ENCODE measurements at places on chromosomes 4 and X.
A peak's percentile ranks its signal among the peaks of the same experiment; 100 is the strongest.

DNA sequence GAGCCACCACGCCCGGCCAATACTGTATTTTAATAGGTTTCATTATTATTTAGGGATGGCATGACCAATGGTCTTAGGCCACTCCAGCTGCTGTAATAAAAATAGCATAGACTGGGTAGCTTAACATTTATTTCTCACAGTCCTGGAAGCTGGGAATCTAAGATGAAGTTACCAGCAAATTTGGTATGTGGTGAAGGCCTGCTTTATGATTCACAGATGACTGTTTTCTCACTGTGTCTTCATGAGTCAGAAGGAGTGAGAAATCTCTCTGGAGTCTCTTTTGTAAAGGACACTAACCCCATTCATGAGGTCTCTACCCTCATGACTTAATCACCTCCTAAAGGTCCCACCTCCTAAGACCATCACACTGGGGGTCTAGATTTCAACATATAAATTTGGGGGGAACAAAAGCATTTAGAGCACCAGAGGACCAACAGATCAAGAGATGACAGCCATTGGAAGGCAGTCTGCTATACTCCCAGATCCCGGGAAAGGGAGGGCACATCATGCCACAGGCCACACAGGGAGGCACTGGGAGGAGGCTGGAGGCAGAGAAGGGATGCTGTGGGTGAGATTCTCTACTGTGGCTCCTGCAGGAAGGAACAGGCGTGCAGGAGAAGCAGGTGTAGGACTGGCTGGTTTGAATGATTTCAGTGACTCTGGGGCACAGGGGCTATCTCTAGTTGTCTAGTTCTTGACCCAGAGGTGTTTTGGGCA, 335.8 kb upstream of the SFRP2 start:
- peak; percentile 82 for DNase-seq

- peak; percentile 7 for DNase-seq
Observed at GRCh38 chrX:7233580-7234406, 85.8 kb upstream of the PUDP start.

GRCh38 chrX:13380211-13380610, 60.4 kb upstream of the ATXN3L start:
- DNase-seq: peak; percentile 52

- DNase-seq: no peak
Observed at GRCh38 chrX:68398291-68398690, 35.0 kb downstream of the OPHN1 start.

DNA sequence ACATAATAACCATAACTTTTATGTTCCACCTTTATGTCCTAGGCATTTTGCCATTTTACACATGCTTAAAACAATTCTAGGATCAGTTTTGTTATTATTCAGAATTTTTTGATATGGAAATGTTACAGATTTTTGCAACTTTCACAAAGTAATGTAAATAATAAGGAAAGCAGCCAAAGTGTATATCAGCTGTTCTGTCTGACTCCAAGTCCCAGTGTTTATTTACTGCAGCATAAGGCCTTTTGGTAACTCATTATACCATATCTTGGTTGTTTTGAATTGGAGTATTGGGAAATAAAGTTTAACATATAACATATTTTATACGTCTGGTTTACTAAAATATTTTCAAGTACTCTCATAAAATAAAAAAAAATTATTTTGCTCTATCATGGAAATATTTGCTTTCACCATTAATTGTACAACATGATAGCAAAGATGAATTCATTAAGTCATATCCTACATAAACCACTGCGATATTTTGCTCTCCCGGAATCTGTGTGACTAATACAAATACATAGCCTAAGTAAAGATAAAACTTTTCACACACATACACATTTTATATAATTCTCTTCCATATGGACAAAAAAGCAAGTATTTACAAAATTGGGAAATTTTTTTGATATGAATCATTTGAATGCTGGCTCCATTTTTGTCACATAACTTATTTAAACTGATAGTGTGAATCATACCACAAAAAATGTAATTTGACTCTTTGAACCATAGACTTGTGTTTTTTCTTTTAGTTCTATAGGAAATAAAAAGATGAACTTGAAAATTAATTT, 399.0 kb downstream of the PABPC4L start:
- no peak for DNase-seq

- no peak for DNase-seq
Observed at GRCh38 chr4:38382520-38382919, 281.5 kb upstream of the KLF3 start.

GRCh38 chrX:39335513-39336235, 534.4 kb downstream of the MID1IP1 start:
- DNase-seq: no peak

- DNase-seq: no peak
Observed at GRCh38 chrX:48940404-48940955, 16.9 kb downstream of the OTUD5 start.

DNA sequence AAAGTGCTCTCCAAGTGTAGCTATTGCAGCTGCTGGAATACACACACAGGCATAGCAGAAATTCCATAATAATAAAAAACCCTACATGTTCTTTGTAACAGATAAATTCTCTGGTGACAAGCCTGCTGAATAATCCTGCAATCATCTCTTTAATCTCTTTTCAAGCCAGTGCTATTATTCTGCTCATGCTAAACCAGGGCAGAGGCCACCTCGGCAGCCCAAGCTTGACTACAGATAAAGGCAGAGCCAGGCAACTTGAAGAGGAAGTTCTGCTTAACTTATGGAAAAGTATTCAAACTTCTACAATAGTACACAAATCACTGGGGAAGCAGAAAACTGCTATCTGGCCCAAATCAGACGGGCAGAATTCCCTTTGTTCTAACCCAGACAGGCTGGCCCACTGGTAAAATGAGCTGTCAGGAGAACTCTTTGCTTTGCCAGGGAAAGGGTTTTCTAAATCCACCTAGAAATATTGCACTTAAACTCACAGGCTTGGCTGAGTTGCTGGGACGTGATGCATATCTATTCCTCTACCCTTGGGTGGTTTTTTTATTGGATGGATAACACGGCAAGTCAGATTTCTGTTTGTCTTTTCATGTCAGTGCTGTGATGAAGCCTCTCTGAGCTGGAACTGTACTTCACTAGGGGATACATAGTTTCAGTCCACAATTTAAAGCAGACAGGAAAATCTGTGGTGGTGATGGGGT, 70.5 kb downstream of the GATB start:
- peak; percentile 73 for DNase-seq

GRCh38 chr4:72314869-72315268, 254.2 kb downstream of the ADAMTS3 start:
- DNase-seq: peak; percentile 36

- no peak for DNase-seq
Observed at GRCh38 chrX:149848855-149849254, 32.1 kb upstream of the MAGEA8 start.

DNA sequence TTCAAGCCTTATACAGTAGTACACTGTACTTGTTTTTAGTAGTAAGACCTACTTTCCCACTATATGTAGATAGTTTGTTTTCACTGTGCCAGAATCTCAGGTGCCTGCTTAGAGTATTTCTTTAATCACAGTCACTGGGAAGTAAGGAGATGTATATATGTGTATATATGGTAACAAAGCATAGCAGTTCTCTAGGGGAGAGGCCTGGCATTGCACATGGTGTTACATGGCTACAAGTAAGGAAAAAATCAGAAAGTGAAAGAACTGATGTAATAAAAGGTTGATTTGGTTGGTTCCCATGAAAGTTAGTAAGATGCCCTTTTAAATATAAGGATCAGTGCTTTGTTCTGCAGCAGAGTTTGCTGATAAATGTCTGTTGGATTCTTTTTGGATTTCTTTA, 9.3 kb upstream of the DCK start:
- DNase-seq: no peak

GRCh38 chrX:15619053-15619755, 18.4 kb upstream of the ACE2 start:
- no peak for DNase-seq

- DNase-seq: no peak
Observed at GRCh38 chr4:182343453-182343852, 100.3 kb downstream of the TENM3 start.

DNA sequence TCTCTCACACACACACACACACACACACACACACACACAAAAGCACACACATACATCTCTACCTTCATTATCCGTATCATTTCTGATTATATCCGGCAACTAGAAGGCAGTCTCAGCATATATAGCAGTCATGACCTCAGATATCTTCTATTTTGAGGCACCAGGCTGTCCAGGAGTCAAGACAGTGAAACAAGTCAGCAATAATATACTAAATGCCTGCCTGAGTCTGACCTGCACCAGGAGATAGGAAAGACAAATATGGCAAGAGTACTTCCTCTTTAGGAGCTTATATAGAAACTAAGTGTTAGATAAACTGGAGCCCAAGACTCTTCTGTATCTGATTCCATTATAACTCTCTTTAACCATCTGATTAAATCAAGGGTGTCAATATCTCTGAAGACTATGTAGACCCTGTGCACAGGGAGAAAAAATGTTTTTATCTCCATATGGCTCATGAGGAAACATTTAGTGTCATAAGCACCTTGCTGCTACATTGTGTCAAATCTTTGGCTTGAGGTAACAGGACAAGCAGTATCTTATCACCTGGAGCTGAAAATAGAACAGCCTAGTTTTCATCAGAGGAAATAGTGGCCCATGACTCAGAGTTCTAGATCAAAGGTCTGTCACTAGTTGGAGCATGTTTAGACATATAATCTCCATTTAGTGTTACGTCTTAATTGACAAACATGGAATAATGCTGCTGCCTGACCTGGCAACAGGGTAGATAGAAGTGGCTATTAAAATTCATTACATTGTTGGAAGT, 27.0 kb upstream of the FAM47B start:
- no peak for DNase-seq

DNA sequence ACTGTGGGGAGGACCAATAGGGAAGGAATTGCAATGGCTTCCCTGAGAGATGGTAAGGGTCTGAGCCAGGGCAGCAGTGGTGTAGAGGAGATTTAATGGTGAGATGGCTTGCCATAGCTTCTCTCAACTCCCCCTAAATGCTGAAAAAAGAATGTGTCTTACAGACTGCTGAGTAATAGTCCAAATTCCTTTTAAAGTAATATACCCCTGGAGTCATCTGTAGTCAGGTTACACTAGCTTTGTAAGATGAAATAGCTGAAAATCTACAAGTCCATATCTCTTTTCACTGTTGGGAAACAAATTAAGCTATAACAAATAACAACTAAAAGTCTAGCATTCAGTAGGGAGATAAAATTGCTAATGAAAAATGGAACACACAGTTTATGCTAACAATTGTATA, 33.5 kb downstream of the MAPK10 start:
- DNase-seq: no peak

DNA sequence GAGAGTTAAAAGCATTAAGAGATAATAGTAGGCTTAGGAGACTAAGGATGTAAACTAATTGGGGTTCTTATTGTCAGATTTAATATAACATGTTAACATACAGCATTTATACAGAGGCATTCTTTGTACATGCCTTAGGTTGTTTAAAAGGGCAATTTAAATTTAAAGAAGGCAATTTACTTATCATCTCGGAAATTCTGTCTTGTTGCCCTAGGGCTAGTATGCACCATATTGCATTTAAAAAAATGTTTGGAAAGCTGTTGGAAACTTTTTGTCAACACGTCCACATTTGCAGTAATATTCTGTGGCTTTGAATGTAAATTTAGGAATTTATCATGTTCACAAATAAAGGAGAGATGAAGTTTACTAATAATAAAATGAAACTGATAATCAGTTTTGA, 25.5 kb downstream of the GALNT7 start:
- no peak for DNase-seq

DNA sequence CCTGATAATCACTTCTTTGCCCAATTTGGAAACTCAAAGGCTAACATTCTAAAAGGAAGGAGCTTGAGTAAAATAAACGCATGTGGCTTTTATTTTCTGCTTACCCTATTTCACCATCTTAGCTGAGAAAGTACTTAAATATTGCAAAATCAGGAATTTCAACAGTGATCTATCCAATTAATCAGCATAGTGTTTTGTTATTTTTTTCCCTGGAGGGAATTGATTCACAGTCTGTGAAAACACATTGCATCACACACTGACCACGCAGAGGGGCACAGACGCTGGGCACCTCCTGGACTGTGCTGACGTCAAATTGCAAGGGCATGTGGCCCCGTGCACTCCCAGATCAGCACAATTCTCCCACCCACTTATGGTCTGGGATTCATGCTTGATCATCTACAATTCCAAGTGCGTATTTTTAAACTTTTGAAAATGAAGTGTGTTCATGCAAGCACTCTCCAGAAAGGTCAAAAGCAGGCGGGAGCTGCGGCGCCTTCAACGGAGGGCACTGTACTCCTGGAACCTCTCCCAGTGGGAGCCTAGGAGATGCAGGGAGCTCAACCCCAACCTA, 320.6 kb upstream of the PPARGC1A start:
- peak; percentile 84 for DNase-seq

GRCh38 chr4:118999919-119000318, 111.3 kb downstream of the SYNPO2 start:
- DNase-seq: no peak

GRCh38 chr4:101103381-101104142, 243.8 kb downstream of the PPP3CA start:
- DNase-seq: no peak

- no peak for DNase-seq
Observed at GRCh38 chrX:21427086-21427485, 52.9 kb downstream of the CNKSR2 start.

DNA sequence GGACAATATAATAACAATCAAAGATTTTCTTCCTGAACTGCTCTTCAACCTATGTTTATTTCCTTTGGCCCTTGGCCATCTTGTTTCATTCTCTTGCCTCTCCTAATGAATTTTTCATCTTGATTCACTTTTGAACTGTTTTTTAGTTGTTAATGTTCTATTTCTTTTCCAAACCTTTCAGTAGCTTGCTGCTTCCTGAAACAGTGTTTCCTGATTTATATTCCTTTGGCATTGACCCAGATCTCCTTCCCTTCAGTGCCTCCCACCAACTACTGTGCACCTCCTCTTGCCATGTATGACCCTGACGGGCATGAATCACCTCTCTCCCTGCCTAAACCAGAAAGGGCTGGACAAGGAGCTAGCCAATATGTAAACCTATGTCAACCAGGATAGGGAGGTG, 25.6 kb upstream of the SPP1 start:
- DNase-seq: no peak

- DNase-seq: no peak
Observed at GRCh38 chrX:120372667-120373370, 10.9 kb downstream of the ATP1B4 start.

DNA sequence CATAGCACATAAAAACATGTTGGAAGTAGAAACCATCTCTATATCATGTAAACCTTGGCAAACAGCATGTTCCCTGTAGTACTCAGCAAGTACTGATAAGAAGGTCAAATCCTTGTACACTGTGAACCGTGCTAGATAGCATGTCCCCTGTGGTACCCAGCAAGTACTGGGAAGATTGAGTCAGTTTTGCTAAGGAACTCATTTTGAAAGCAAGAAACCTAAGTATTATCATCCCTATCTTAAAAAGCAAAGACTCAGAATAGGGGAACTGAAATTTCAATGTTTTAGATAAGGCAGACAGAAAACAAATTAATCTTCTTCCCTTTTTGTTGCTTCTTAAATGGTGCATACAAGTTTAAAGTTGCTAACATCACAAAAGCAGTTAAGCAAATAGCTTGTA, 180.2 kb downstream of the RBM46 start:
- no peak for DNase-seq

GRCh38 chrX:44873415-44874276, 658 bp downstream of the KDM6A start:
- peak; percentile 45 for DNase-seq

GRCh38 chr4:153116291-153116680, 88.0 kb upstream of the TRIM2 start:
- no peak for DNase-seq

- DNase-seq: no peak
Observed at GRCh38 chr4:165583341-165583740, 204.5 kb downstream of the CPE start.
